ENCODE measurements at places on chromosomes 6 and 20.

- no peak for DNase-seq
Measured at GRCh38 chr6:90107371-90107770, 189.3 kb downstream of the BACH2 start.

DNA sequence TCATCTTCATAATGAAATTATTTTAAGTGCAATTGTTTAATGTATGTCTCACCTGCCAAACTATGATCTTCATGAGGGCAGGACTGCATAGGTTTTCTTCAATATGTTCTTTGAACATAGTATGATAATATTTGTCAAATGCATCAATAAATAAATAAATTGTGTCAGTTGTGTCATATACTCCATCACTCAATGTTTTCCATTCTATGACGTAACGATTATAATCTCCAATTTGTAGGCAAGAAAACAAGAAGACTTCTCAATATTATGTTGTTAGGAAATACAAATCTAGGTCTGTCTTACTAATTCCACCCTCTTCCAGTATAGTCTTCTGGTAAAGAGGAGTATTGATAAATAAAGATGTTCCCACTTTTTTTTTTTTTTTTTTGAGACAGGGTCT, 858.1 kb downstream of the MAFB start:
- DNase-seq = no peak

GRCh38 chr6:69801225-69801624, 4.4 kb upstream of the LMBRD1 start:
- DNase-seq = no peak

GRCh38 chr6:152993431-152993830, 9.1 kb downstream of the MTRF1L start:
- no peak for DNase-seq

- no peak for DNase-seq
Measured at GRCh38 chr6:84687431-84687830, 77.0 kb downstream of the TBX18 start.

GRCh38 chr20:47792021-47792618, 6.8 kb upstream of the SULF2 start:
- DNase-seq = no peak

DNA sequence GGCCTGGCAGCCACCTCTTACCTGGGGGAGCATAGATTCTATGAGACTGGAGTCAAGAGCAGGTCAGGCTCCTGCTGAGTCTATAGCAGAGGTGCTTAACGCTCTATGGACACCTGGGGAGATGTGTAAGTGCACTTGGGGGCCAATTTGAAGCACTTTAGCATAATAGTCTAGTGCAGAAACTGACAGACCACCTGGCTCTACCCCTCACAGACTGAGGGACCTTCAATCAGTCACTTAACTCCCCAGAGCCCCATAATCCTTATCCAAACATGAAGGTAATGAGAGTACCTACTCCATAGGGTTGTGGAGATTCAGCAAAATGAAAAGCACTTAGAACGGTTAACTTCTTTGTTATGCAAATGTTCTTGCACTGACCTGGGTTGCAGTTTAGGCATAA, 87.3 kb upstream of the SLC22A16 start:
- DNase-seq = no peak

- DNase-seq = no peak
Measured at GRCh38 chr20:48175261-48175660, 390.0 kb upstream of the SULF2 start.

- DNase-seq = no peak
Measured at GRCh38 chr20:18908109-18908508, 94.5 kb downstream of the SCP2D1 start.

DNA sequence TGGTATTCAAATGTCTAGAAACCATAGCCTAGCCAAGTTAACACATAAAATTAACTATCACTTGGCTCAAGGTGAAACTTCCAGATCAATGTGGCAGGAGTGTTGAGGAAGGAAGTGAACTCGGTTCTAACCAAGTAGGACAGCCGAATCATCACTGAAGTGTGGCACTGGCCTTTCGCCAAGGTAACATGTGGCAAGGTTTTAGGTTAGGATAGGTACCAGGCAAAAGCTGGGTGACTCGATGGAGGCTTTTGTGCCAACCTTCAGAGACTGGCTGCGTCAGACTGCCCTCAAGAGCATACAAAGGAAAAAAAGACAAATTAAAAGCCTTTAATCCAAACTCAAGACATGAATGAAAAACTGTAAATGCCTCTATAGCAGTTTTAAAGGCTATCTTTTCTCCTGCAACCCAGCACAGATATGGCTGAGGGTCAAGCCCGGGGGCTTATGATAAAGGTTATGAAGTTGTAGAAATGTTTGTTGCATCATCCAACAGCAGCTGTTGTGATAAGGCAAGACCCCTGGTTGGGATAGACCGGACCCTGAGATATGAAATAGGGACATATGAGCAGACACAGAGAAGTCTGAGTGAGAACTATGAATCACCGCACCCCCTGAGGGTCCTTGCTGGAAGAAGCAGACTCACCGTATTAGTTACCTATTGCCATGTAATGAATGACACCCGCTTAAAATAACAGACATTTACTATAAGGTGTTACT, 11.9 kb downstream of the PSMB9 start:
- no peak for DNase-seq

GRCh38 chr6:92147246-92147645, 1272.1 kb downstream of the EPHA7 start:
- no peak for DNase-seq

DNA sequence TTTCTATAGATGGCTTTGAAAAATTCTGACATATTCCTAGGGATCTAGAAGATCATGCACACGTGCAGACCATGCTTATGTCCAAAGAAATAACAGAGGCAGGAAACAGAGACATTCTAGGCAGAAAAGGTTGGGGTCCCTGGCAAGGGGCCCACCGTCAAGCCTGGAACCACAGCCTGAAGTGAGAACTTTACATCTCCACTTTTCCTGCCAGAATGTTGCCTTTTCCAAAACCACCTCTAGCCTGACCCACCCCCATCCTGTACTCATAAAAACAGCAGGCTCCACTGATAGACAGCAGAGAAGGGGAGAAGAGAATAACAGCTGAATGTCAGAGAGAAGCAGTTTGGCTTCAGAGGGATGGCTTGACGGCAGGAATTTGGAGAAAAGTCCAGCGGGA, 257.3 kb upstream of the NT5E start:
- DNase-seq = no peak

DNA sequence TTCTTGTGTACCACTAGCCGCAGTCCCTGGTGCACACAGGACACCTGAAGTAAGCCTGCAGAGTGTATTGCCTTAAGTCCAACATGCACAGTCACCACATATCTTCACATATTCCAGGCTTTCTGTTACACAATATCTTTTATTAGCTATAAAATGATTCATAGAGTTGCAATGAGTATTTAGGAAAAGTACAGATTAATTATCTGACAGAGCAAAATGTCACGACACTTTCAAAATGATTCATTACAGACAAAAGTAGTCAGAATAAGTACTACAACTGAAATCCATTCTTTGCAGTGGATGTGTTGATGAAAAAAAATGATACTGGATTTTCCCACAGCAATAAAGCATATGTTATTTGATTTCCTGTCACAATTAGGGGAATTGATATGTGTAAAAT, 199.5 kb upstream of the ASCC3 start:
- DNase-seq = no peak

DNA sequence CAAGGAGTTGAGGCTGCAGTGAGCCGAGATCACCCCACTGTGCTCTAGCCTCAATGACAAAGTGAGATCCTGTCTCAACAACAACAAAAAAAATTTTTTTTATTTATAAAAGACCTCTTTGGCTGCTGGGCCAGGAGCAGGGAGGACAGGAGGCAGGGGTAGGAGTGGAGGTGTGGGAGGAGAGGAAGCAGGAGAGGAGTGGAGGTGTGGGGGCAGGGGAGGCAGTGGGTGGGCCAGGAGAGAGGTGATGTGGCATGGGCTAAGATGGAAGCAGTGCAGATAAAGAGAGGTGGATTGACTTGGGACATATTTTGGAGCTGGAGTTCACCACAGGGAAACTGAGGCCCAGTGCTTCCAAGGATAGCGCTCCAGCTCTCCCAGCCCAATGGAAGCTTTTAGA, 13.4 kb upstream of the CSNK2A1 start:
- DNase-seq = no peak

DNA sequence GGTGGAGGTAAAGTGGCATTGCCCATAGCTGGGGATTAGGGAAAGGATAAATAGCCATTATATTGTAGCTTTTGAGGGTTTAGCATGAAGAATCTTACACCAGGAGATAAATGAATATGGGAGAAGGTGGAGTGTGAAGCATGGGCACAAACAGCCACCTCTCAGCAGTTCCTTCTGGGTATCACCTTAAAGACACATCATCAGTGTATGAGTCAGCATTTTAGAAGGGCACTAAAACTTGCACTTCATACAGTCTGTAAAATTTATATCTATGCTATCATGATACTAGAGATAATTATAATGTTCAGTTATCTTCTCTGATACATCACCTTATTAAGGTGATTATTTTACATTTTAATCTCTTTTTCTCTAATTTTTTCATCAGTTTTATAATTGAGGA, 25.3 kb downstream of the SLC35A1 start:
- DNase-seq = no peak

GRCh38 chr6:54801669-54802068, 44.9 kb upstream of the FAM83B start:
- no peak for DNase-seq

DNA sequence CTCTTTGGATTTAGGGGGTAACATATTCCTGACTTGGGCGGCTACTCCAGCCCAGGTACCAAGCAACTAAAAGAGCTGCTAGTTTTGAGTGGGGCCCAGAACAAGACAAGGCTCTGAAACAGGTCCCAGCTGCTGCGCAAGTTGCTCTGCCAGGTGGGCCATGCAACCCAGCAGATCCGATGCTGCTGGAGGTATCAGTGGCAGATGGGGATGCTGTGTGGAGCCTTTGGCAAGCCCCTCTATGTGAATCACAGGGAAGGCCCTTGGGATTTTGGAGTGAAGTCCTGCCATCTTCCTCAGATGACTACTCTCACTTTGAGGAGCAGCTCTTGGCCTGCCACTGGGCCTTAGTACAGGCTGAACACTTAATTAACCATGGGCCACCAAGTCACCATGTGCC, 43.7 kb upstream of the VSX1 start:
- no peak for DNase-seq

Data from GM13976 (cell line).